ENCODE measurements at places on chromosomes 12 and 14.

- no peak for DNase-seq
Measured at GRCh38 chr14:31159682-31160296, 47.8 kb downstream of the HECTD1 start.

DNA sequence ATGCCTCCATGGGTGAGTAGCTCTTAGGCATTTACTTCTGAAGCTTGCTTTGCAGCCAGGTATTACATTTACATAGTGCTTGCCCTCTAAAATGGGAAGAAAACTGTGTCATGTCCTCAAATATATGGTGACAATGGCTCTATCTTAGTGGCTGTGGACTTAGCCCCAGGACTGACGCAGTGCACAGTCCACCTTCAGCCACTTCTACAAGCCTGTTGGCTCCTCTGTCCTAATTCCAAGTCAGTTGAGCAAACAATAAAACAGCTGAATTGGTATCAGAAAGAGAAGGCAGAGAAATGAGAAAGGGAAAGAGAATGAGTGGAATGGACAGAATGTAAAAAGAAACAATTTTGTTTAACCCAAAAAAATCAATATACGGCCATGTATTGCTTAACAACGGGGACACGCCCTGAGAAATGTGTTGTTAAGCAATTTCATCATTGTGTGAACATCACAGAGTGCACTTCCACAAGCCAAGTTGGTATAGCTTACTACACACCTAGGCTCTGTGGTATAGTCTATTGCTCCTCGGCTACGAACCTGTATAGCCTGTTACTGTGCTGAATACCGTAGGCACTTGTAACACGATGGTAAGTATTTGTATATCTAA lies 93.5 kb downstream of the GRIN2B start:
- no peak for DNase-seq

GRCh38 chr12:6202304-6202703 lies 2.1 kb downstream of the CD9 start:
- no peak for DNase-seq

DNA sequence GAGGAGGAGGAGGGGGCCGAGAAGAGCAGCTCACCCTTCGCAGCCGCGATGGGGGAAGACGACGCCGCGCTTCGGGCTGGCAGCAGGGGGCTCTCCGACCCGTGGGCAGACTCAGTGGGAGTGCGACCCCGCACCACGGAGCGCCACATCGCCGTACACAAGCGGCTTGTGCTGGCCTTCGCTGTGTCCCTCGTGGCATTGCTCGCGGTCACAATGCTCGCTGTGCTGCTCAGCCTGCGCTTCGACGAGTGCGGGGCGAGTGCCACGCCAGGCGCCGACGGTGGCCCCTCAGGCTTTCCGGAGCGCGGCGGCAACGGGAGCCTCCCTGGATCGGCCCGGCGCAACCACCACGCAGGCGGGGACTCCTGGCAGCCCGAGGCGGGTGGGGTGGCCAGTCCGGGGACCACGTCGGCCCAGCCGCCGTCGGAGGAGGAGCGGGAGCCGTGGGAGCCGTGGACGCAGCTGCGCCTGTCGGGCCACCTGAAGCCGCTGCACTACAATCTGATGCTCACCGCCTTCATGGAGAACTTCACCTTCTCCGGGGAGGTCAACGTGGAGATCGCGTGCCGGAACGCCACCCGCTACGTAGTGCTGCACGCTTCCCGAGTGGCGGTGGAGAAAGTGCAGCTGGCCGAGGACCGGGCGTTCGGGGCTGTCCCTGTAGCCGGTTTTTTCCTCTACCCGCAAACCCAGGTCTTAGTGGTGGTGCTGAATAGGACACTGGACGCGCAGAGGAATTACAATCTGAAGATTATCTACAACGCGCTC lies 745 bp downstream of the TRHDE start:
- DNase-seq, result no peak

DNA sequence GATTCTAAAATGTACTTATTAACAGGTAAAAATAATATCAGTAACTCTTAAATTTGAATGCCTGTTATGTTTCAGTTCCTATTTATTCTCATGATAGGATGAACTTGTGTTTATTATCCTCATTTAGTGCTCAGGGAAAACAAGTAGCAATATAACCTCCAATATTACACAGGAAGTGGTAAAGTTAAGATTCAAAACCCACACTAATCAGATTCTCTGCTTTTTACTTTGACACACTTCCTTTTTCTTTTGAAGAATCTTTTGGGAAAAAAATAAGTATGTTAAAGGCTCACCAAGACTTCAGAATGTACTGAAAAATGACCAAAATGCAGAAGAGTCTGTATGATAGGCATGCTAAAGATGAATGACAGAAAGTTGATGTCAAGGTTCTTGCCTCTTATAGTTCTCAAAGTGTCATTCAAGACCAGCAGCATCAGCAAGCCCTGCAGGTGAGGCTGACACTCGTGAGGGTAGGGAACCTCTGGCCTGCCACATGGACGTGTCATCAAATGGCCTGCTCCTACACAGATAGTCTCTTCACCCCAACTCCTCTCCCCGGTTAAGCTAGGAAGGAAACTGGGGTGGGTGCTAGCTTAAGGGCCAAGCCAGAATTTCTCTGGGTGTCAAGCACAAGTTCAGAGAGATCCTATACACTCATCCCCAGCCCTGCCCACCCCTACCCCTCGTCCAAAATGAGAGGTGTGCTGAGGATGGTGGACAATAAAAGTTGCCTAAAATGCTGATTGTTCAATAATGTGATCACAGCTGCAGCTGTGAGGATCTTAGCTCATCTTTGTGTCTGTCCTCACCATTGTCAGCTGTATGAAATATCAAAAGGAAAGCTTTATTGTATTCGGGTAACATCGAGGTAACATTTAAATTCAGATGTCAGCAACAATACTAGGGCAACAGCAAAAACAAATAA lies 6.3 kb downstream of the TBPL2 start:
- no peak for DNase-seq

DNA sequence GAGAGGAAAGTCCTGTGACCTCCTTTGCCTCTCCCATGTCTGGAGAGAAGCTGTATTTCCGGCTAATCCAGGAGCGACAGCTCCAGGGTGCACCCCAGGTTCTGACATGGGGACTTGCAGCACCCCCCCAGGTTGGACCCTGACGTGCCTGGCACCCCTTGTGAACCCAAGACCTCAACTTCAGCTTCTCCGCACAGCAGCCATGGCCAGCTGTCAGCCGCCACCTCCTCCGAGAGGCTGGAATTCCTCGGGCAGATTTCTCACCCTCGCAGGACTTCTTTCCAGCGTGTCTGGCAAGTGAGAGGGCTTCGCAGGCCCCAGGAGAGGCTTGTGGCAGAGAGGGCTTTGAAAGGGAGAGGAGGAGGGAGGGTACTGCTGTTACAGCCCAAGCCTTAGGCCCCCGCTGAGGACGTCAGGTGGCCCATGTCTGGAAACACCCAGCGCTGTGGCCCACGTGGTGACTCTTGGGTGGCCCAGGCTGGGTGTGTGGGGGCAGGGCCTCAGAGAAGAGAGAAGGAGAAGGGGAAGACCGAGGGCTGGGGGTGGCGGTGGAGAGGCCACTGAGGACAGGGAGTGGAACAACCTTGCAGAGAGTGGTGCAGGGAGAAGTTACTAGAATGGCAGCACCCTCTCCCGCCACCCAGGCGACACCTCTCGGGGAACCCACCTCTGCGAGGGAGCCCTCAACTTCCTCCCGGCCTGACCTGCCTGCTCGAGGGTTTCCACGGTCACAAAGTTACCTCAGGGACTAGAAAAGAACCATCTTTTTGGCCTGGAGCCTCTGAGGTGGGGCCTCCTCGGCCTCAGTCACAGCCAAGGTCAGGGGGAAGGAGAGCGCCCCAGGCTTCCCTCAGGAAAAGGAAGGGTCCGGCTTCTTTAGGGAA lies 11.7 kb upstream of the RPS6KL1 start:
- DNase-seq, result no peak

- DNase-seq, result no peak
Measured at GRCh38 chr14:68987653-68988036, 8.5 kb upstream of the ACTN1 start.

DNA sequence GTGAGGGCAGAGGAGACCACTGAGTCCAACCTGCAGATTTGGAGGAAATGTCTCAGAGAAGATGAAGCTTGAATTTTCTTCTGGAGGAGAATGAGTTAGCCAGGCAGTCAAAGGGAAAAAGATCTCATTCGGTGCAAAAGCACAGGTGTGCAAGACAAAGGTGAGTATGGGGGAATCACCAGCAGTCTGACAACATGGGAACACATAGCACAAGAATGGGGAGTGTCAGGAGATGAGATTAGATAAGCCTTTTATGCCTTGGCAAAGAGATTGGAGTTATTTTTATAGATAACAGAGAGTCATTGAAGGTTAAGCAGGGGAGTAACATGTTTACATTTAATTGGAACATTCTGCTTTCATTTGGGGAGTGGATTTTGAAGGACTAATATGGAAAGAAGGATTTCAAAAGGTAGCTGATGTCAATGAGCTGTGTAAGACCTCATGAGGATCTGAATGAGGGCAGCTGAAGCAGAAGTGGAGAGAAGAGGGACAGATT lies 171.3 kb upstream of the NTF3 start:
- DNase-seq, result no peak

DNA sequence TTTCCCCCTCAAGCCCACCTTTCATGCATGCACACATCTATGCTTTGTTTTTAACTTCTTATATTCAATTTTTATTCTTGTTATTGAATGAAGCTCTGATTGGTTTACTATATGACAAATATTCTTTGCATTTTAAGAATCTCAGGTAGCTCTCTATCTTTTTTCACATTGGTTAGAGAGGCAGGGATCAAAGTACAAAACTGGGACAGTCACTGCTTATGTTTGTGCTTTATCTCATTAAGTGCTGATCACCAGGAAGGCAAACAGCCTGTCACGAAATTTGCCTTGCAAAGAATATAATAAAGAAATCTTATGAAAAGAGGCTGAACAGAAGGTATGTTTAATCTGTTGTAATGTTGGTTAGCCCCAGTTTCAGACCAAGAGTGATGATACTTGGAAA lies 29.7 kb upstream of the INSM2 start:
- DNase-seq, result no peak

DNA sequence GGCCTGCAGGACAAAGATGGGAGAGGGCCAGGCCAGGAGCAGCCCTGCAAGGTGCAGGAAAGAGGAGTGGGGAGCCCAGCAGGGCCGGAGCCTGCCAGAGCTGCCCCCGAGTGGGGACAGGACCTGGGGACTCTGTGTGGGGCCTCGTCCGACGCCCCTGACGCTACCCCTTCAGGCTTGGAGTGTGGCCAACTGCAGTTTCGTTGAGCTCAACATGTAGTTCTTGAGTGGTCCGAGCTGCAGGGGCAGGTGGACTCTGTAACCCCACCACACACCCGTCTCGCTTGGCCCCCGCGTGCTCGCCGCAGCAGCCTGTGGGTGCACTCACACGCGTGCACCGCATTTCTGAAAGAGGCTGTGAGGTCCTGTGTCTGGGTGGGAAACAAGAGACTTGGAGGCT lies 2.0 kb downstream of the ASPG start:
- DNase-seq, result no peak

GRCh38 chr14:68978172-68978911 lies 760 bp downstream of the ACTN1 start:
- DNase-seq, result peak; percentile 64

- no peak for DNase-seq
Measured at GRCh38 chr14:104359301-104359968, 220.1 kb upstream of the C14orf180 start.

DNA sequence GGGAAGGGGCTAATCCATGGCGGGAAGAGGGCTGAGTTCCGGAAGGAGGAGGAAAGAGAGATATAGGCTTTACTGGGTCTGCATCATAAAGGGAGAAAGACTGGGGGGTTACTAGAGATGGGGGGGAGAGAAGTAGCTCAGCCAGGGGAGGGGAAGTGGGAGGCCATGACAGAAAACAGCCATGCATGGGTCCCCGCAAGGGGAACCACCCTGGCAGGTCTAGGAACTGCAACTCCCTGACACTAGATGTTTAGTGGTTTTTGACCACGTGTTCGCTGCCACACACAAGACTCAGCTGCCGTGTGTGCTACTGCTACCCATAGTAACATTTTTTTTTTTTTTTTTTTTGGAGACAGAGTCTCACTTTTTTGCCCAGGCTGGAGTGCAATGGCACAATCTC lies 145.0 kb downstream of the RIMBP2 start:
- no peak for DNase-seq

DNA sequence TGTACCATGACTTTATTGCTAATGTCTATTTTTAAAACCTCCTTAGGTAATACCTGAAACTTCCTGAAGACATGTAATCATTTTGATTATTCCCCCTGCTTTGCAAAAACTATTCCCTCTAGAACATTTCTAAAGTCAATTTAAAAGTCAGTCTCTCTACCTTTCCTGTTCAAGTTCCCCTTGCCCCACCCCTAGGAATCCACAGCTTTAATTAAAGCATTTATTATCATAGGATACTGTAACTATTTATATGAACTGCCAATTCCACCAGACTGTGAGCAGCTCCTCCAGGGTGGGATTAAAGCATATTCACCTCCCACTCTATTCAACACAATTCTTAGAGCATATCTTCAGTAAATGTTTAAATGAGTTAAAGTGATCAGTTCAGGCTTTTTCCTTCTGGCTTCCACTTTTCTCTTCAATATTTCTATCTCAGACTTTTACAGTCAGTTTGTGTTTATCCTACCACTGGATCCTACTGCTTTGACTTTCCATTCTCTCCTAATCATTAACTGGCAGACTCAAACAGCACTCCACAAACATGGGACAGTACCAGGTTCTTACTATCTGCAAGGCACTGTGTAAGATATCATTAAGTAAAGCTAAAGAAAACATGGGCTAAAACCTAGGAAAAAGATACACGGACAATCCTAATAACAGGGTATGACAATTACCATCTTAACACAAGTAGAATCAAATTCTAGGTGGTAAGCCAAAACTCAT lies 39.1 kb downstream of the PTPN21 start:
- no peak for DNase-seq

DNA sequence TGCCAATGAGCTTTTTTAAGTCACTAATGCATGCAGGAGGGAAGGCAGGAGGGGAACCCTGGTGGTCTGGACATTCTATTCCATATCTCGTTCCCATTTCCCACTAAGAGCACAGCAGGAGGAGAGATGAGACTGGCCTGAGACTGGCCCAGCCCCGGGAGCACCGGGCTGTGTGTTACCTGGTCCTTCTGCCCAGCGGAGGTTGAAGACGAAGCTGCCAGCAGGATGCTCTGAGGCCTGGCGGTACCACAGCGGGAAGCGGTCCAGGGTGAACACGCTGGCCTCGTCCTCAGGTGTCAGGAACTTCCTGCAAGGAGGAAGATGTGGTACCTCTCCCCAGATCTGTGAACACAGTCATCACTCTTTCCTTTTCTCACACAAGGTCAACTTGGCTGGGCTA lies 23.9 kb downstream of the LRTM2 start:
- no peak for DNase-seq

- no peak for DNase-seq
Measured at GRCh38 chr12:127245437-127245836, 1021.5 kb upstream of the TMEM132C start.

- DNase-seq, result no peak
Measured at GRCh38 chr12:95437565-95437964, 36.4 kb upstream of the METAP2 start.

GRCh38 chr12:114945351-114945750 lies 261.4 kb upstream of the TBX3 start:
- no peak for DNase-seq

Measured in activated CD8-positive, alpha-beta memory T cell treated with anti-CD3 and anti-CD28 coated beads, Interleukin-2, amount 10 ng/mL, durations not matched to agents 7 days and 5 days (primary cell).